ENCODE measurements at places on chromosomes 6 and 20.

GRCh38 chr6:15260099-15260821, 14.4 kb downstream of the JARID2 start:
- DNase-seq, result no peak

- DNase-seq, result no peak
Measured at GRCh38 chr6:85641522-85641896, 1.2 kb downstream of the SYNCRIP start.

- DNase-seq, result no peak
Measured at GRCh38 chr20:40591536-40591935, 97.5 kb downstream of the MAFB start.

DNA sequence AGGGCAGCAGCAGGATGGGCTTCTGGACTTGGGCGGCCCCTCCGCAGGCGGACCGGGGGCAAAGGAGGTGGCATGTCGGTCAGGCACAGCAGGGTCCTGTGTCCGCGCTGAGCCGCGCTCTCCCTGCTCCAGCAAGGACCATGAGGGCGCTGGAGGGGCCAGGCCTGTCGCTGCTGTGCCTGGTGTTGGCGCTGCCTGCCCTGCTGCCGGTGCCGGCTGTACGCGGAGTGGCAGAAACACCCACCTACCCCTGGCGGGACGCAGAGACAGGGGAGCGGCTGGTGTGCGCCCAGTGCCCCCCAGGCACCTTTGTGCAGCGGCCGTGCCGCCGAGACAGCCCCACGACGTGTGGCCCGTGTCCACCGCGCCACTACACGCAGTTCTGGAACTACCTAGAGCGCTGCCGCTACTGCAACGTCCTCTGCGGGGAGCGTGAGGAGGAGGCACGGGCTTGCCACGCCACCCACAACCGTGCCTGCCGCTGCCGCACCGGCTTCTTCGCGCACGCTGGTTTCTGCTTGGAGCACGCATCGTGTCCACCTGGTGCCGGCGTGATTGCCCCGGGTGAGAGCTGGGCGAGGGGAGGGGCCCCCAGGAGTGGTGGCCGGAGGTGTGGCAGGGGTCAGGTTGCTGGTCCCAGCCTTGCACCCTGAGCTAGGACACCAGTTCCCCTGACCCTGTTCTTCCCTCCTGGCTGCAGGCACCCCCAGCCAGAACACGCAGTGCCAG, at the start of gene TNFRSF6B:
TNFRSF6B (plus strand) TSS at position 25 of the 729 bp plus-strand sequence; CDS start at position 141, 116 bp downstream.
- DNase-seq, result no peak

DNA sequence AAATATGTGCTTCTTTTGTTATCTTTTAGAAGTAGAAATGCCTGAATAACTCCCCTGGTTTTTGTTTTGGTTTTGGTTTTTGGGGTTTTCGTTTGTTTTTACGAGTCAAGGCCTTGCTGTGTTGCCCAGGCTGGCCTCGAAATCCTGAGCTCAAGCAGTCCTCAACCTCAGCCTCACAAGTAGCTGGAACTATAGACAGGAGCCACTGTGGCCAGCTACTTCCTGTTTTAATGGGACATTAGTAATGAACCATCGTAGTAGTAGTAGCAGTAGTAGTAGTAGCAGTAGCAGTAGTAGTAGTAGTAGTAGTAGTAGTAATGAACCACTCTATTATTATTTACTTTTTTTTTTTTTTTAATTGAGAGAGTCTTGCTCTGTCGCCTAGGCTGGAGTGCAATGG, 66.0 kb downstream of the UBR2 start:
- no peak for DNase-seq

DNA sequence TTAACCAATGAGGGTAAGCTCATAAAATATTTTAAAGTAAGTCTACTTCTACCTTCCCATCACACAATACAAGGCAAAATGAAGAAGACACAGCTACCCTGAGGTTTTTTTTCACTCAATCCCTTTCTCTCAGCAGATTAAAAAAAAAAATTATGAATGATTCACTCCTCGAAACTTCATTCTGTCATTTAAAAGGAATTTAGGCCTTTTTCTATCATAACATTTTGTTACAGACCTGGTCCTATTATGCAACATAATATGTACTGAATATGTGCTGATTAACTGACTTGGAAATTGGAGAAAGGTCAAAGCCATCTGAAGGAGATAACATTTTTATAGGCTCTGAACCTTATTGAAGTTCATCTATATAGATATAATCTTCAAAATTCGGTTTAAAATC, 45.5 kb downstream of the PRL start:
- no peak for DNase-seq

DNA sequence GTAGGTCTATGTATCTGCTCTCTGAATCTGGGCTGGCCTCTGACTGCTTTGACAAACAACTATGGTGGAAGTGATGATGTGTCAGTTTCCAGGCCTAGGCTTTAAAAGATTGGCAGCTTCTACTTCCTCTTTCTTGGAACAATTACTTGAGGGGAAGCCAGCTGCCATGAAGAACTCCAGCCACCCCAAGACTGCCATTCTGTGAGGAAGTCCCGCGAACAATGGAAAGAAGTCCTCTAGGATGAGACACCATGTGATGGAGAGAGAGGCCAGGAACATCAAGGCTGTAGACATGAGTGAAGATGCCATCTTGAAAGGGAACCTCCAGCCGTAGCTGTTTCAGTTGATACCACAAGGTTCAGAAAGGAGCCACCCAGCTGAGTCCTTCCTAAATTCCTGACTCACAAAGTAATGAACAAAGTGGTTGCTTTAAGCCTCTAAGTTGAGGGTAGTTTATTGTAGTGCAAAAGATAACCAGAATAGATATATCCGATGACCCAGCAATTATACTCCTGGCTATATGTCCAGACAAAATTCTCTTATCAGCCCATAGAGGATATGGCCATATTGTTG, 15.3 kb upstream of the TCF15 start:
- no peak for DNase-seq

- DNase-seq, result no peak
Measured at GRCh38 chr20:51350941-51351631, 191.4 kb downstream of the NFATC2 start.

GRCh38 chr20:12581644-12582289, 427.0 kb upstream of the SPTLC3 start:
- no peak for DNase-seq

GRCh38 chr6:46606338-46606737, 46.3 kb downstream of the CYP39A1 start:
- DNase-seq, result peak; percentile 60

GRCh38 chr6:3196770-3197169, 30.7 kb downstream of the TUBB2B start:
- no peak for DNase-seq

DNA sequence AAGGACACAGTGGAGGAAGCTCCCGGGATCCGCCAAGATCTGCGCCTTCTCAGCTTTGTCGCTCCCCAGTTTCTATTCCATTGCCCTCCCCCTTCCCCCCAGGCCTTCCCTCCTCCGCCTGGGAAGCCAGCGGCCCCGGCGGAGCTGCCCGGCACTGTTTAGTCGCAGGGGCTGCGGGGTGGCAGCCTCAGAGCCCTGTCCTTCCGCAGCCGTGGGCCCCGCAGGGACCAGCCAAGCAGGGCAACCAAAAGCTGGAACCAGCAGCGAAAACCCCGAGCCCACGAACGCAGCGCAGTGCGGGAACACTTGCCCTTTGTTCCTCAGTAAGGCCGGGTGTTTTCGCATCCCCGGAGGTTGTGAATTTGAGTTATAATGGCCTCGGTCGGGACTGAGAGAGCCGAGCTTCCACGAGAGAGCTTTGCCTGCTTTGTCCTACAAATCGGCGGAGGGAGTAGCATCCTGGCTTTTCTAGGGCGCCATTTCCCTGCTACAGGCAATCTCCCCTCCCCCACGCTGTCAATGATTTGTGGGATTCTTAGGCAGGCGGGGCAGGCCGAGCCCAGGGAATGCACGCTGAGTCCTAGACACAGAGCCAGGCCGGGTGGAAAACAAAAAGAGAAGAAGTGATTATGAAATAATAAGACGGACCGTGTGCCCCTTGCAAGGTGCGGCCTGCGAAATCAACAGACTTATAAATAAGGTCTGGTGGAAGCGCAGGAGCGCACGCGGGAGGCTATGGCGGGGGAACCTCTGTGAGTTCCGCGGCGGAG, 4.0 kb upstream of the TUBB2B start:
- peak; percentile 94 for DNase-seq

DNA sequence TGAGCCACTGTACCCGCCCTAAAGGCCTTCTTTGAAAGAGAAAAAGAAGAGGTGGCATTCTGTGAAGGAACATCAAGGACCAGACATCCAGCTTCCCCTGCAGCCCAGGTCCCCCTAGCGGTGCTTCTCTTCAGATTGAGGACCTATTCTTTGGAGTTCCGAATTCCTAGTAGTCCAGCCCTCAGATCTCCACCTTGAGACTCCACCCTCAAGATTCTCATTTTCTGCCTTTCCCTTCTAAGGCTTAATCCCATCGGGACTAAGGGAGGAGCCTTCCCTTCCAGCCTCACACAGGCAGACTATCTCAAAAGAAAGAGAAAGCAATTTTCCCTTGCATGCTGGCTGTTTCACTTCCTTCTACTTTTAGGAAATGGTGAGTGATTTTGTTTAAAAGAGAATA, 32.5 kb downstream of the MUC22 start:
- DNase-seq, result peak; percentile 67

DNA sequence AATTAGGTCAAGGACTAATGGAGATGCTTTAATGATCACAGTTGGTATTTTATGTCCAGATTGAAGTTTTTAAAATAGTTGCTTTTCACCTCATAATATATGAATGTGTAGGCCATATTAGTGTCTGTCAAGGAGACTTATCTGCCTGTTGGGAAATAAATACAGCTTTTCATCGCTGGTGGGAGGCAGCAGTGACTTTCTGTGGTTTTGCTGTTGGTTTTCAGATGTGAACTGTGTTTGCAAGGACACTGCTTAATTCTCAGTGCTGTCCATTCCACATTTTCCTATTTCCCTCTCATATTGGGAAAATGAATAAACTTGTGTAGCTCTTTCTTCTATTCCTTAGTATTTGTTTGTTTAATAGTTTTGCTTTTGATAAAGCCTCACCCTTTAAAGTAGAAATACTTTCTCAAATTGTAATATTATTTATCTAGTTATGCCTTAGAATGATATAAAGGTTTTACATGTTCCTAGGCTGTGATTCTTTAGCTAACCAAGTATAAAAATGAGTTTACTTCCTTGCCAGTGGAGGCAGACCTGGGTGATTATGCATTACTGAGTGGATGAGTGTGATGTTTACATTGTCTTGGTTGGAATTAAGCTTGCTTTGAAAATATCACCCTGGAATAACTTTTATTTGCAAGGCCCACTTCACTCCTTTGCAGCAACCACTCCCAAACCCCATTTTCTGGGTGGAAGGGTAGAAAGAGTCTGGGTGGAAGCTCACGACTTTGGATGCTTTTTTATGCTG, 3.3 kb downstream of the PLCB4 start:
- no peak for DNase-seq

DNA sequence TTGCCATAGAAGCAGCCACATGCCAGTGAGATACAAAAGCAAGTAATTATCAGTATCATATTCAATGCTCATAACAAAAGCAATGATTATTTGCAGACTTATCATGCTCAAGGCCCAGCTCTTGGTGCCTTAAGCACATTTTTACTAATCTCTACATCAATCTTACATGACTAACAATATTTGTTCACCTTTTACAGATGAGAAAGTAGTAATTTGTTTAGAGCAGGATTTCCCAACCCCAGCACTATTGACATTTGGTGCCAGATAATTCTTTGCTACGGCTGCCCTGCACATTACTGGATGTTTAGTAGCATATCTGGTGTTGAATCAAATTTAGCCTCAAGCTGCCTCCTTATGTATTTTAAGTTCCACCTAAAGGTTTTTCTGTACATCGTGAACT, 19.0 kb upstream of the DOK5 start:
- no peak for DNase-seq

DNA sequence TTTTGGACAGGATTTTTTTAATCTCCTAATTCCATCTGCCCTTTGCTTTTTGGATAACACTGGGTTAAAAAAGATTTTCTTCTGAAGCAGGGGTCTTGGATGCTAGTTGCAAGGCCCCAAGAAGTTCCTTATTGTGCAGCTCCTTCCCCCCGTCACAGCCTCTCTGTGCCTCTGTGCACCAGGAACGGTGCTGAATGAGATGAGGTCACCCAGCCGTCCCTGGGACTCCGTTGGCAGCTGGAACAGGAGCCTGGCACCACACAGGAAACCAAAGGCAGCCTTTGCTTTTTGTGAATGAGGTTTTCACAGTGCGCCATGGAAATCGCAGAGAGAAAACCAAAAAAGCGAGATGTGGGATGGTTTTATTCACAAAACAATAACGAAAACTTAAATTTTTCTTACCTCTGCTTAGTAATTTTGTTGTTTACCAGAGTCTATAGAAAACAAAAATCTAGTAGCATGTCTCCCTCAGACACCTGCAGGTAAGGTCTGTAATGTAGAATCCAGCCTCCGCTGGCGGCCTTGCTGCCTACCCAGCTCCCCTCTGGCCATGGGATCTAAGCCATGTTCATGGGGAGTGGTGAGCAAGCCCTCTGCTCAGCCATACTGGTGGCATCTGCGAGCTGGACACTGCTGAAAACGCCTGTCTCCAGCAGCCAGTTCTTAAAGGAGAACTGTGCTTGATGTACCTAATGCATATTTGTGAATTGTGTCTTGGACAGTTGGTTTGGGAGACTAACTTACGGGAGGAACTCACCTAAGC, 40.4 kb upstream of the SYNJ2 start:
- no peak for DNase-seq

DNA sequence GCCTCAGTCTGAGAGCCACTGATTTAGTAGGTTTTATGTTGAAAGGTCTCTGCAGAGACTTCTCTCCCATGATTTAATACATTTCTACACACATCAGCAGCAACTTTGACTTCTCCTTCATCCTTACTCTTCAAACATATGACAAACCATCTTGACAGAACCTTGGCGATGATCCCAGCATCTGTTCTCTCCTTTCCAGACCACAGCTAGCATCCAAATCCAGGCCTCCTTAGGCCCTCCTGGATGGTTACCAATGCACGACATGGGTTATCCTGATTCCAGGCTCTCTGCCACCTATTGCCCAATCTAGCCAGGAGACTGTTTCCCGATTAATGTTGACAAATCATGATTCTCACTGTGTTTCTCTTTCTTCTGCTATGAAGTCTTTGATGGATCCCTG, 16.8 kb downstream of the LAMA4 start:
- no peak for DNase-seq

DNA sequence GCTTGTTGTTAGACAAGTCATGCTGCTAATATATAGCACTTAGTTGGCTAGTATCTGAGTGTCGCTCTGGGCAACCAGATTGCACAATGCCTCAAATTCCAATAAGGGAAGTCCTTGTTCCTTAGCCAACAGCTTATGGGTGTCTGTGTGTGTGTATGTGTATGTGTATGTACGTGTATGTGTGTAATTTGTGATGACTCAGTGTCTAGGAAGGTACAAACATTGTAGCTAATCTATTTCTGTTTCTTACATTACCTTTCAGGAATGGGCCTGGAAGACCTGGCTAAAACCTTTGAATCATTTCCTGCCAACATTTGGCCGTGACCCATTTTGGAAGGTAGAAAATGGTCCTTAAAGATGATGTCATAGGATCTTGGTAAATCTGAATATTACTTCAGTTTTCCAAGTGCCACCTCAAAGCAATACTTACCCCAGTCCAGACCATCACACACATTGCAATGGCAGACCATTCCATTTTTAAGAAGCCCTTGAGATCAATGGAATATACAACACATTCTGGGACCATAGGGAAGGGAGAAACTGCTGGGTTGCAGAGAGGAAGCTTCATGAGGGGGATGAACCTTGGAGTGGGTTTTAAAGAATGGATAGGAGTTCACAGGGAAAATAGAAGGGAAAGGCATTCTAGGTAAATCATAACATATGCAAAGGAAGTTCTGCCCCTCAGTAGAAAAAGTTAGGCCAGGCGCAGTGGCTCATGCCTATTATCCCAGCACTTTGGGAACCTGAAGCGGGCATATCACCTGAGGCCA, 25.1 kb downstream of the NEDD9 start:
- DNase-seq, result no peak

GRCh38 chr20:58695084-58695722, 2.6 kb downstream of the NPEPL1 start:
- no peak for DNase-seq

- no peak for DNase-seq
Measured at GRCh38 chr6:85669735-85670194, 27.1 kb upstream of the SYNCRIP start.
